ENCODE measurements at places on chromosomes 1 and 21.

- no peak for DNase-seq
Measured at GRCh38 chr21:31260790-31261189, 83.3 kb downstream of the TIAM1 start.

GRCh38 chr1:21115098-21115760, 61.5 kb downstream of the EIF4G3 start:
- DNase-seq, result no peak

- DNase-seq, result no peak
Measured at GRCh38 chr1:208300084-208300770, 56.0 kb upstream of the PLXNA2 start.

GRCh38 chr1:234617986-234618736, 8.2 kb upstream of the IRF2BP2 start:
- no peak for DNase-seq

- DNase-seq, result no peak
Measured at GRCh38 chr1:205417870-205418635, 3.8 kb downstream of the LEMD1 start.

- DNase-seq, result no peak
Measured at GRCh38 chr1:196651637-196652215, at the start of gene CFH. CFH (plus strand) TSS chr1:196652043; CDS start chr1:196652118, 75 bp downstream.

DNA sequence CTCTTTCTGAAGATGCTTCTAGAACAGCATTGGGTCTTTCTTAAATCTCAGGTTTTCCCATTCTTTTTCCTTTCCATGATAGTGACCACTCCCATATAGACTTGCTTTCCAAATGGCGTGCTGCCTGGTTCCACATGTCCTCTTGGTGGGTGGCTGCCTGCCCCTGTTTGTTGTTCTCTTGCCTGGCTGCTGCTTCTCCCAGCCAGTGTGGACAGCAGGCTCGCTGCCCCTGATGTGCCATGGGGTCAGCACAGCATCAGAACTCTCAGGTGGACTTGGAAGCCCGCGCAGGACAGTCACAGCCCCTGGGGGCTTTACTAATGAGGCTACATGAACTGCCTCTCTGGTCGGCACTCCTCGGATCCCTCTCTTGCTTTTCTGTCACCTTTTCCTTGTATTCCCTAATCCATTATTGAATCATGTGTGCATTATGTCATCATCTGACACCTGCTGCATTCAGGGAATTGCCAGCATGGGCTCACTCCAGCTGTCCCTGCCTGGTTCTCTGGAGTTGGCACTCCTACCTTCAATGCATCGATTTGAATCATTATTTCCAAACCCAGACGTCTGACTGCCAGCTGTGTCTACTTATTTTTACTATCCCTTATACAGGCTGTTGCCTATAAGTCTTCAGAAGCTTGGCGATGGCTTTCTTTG, 100.5 kb upstream of the COA6 start:
- DNase-seq, result no peak

DNA sequence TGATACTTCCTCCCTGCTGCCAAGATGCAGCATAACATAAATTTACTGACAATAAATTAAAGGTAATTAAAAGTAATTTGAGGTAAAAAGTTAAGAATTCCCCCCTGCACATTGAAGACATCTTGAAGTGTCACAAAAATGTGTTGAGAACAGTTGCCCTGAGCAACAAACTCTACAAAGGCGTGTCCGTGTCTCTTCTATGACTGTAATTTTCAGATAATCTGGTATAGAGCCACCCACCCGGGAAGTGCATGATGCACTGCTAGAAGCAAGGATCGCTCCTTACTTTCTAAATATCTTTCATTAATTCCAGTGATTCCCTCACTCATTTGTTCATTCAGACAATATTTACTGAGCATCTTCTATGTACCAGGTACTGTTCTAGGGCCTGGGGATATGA, 11.0 kb upstream of the CASQ1 start:
- DNase-seq, result no peak

DNA sequence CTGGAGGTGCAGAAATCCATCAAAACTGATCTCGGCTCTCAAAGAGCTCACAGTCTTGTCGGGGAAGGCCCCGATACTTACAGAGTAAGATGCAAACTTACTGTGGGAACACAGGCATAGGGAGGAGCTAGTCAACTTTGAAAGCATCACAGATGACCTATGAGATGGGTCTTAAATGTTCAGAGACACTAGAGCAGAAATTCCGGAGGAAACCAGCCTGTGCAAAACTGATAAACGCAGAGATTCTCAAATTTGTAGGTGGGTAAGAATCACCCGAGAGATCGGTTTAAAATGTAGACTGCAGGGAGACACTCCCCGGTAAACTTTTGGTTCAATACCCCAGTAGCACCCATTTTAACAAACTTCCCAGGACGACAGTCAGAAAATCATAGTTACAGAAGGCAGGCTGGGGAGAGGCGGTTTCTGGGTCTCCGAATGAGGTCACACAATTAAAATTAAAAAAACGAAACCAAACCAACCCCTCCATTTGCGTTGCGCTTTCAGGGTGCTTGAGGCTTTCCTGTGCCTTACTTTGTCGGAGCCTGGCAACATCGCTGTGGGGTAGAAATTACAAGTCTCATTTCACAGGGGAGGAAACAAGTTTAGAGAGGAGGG, 755 bp upstream of the THRAP3 start:
- DNase-seq, result no peak

- no peak for DNase-seq
Measured at GRCh38 chr1:119482517-119483425, 24.2 kb upstream of the HSD3B1 start.

- no peak for DNase-seq
Measured at GRCh38 chr1:10754568-10755329, 41.7 kb downstream of the CASZ1 start.

DNA sequence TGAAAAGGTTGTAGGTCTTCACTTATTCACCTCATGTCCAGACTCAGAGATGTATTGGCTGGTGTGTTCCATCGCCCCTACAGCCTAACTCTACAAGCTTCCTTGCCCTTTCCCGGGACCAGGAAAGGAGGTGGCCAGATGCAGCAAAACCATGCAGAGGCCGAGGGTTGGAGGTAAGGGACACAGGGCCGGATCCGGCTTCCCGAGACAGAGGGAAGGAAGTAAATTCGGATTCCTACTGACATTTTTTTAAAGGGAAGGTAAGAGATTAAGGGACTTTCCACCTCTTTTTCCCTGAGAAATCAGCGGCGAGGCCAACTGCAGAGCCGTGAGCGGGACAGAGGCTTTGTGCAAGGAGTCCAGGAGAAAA, 12.7 kb downstream of the EPHA10 start:
- no peak for DNase-seq

DNA sequence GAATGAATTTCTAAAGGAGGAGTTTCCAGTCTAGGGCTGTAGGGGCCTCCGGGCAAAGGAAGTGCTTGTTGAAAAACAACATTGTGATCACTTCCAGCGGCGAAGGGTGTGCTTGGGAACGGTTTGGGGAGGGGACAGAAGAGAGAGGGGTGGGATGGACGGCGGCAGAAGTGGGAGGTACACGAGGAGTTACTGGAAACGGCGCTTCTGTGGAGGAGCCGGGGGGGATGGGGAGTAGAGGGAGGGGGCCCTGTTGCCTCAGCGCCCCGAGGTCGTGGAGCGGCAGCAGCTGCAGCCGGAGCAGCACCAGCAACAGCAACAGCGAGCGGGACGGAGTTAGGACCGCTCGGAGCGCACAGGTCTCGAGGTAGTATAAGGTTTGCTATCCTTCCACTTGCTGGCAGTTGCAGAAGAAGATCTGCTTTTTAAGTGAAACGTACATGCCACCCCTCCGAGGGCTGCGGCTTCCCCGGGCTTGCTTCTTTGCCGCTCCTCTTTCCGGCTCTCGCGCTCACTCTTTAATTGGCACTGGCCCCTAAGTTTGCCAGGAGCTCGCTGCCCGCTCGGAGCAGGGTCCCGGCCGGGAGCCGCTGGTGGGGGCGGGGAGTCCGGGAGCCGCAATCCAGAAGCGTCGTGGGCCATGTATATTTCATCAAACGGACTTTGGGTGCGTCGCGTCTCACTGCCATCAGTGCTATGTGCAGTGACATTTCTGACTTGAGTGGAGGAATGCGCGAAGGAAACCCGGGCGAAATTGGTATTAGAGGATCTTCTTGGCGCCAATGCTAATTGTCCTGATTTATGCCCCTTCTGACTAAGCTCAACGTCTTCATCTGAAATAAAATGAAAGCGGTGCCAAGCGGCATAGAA, 771 bp upstream of the NTNG1 start:
- DNase-seq, result no peak

DNA sequence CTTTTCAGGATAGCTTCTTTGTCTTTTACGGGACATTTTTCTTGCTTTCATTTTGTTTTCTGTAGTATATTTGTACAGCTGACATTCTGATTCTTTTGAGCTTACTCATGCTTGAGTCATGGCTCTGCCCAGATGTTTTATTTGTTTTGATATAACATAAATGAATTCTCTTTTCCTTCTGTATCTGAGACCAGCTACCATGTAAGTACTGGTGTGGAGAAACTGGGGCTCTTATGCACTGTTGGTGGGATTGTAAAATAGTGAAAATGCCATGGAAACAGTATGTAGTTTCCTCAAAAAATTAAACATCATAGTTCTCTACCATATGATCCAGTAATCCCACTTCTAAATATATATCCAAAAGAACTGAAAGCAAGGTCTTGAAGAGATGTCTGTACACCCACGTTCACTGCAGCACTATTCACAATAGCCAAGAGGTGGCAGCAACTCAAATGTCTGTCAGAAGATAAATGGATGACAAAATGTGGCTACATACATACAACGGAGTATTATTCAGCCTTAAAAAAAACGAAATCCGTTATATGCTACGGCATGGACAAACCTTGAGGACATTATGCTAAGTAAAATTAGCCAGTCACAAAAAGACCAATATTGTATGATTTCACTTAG, 61.4 kb downstream of the EIF2B3 start:
- DNase-seq, result no peak
